Activated T-helper 9 cell treated with anti-CD3 and anti-CD28 coated beads, Interleukin-2, amount 50 U/mL, for 16 hours (primary cell): ENCODE measurements at places on chromosomes 6 and 20.

- no peak for DNase-seq
These were observed 19.8 kb downstream of the NFYA start for GRCh38 chr6:41092421-41093140.

GRCh38 chr20:24622856-24623255 is 153.4 kb downstream of the SYNDIG1 start:
- DNase-seq = no peak

- DNase-seq = no peak
These were observed 274.3 kb upstream of the FERMT1 start for GRCh38 chr20:6397115-6397514.

DNA sequence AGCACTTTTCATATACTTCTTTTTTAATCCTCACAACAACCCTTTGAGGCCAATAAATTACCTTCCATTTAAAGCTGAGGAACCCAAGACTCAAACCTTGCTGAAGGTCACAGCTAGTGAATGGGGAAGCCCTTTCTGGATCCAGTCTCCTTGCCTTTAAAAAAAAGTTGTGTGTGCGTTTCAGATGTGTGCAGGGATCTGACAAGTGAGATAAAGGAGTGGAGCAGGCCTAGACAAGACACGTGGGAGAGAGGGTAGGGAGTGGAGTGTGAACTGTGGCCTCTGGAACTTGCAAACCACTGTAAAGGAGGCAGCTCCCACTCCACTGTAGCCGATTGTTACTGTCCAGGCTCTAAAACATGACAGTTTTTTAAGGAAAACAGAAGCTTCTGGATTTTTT is 1.9 kb downstream of the KLHL32 start:
- DNase-seq = no peak

DNA sequence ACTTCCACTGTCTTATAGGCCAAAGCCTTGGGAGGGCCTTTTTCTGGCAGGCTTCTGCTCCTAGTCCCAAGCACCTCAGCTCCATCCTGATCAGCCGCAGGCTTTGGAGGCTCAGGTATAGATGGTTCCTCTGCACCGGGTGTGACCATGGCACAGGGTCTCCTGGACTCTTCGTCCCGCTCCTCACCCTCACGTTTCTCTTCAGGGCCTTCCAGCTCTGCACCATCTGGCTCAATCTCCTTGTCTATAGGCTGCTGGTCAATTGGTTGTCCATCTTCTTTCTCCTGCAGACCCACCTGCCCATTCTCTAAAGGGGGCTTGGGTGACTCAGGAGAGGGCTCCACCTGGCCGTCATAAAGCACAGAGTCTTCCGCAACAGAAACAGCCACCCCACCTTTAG is 37.0 kb downstream of the BFSP1 start:
- DNase-seq = no peak

- no peak for DNase-seq
These were observed 145.9 kb downstream of the AHI1 start for GRCh38 chr6:135351635-135352034.

DNA sequence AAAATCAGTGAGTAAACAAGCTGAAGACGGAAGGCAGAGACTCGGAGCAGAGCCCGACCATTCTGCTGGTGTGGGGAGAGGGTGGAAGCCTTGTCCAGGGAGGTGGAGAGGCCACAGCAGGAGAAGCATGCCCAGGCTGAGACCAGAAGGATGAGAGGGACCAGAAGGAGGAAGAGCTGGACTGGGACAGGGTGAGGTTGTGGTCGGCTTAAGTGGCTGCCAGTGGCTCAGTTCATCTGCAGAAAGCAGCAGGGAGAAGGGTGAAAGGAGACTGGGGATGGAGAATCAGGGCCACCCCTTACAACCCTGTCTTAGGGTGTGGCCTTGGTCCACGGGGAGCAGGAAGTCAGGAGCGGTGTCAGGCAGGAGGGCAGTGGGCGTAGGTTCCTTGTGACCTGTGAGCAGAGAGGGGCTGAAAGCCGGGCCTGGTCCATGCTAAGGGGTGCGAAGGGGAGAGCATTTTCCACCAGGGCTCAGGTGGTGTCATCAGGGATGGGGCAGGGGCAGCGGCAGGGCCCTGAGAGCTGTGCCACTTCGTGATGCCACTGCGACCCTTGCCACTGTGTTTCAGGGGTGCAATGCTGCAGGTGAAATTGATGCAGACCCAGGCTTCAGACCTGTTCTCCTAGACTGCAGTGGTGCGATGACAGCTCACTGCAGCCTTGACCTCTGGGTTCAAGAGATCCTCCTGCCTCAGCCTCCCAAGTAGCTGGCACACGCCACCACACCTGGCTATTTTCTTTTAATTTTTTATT is 81.1 kb downstream of the TTLL2 start:
- no peak for DNase-seq

GRCh38 chr6:164150232-164150631 is 735.7 kb downstream of the QKI start:
- no peak for DNase-seq
